ENCODE measurements at places on chromosomes 12 and 14.

GRCh38 chr12:27426743-27427487 lies 19.6 kb upstream of the SMCO2 start:
- DNase-seq = no peak

- DNase-seq = no peak
Observed at GRCh38 chr14:102688290-102688689, 89.0 kb upstream of the TRAF3 start.

DNA sequence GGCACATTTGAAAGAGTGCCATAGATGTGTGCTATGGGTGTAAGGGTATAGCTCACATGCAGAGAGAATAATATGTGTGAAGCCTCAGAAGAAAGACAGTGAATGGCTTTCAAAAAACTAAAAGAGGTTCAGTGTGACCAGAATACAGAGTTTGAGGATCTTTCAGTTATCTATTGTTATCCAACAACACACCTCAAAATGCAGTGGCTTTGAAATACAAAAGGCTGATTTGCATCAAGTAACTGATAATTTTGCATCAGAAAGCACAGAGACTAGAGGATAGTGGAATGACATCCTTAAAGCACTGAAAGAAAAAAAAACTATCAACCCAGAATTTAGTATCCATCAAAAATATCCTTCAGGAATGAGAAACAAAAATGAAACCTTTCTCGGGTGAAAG lies 131.6 kb upstream of the IGF1 start:
- no peak for DNase-seq

DNA sequence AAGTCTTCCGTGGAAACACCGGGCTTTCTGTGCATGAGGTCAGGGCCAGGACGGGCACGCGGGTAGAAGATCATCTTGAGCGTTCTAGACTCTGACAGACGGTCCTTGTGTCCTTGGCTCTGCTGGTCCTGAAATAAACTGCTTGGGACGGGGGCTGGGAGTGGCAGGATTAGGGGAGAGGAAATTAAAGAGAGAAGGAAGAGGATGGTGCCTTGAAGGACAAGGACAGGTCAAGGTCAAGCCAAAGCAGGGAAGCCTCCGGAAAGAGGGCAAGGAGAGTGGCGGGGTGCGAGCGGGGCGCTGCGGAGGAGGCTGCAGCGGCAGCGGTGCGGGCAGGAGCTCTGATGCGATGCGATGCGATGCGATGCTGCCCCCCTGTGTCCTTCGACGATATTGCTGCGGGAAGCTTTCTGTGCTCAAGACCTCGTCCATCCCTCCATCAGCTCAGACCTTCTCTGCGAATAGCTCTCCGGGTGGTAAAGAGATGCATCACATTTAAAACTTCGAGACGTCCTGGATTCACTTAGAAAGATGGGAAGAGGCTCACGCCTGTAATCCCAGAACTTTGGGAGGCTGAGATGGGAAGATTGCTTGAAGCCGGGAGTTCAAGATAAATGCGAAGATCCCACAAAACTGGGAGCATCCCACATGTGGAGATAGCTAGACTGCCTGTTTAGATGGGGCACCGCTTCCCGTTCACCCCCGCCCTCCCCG lies 110.1 kb upstream of the TMEM132D start:
- no peak for DNase-seq

DNA sequence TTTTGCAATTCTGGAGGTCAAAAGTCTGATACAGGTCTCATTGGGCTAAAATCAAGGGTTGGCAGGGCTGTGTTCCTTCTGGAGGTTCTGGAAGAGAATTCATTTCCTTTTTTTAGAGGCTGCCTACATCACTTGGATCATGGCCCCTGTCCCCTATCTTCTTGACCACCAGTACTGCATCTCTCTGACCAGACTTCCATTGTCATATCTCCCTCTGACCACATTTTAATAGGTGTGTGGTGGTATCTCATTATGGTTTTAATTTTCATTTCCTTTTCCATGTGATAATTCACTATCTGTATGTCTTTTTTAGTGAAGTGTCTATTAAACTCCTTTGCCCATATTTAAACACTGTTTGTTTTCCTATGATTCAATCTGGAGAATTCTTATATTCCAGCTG lies 215.2 kb upstream of the OTX2 start:
- no peak for DNase-seq

DNA sequence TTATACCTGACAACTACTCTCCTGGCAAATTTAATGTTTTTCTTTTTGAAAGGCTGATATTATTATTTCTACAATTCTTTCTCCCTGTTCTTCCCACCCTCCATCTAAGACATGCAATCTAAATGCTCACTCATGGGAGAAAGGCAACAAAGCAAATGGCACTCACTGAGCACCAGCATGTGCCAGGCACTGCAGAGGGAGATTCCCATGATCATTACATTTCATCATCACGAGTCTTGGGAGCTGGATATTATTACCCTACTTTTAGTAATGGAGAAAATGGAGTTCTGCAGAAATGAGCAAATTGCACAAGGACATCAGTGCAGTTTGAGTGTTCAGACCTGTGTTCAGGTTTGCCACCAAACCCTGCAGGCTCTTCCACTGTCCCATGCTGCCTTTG lies 27.9 kb downstream of the PPM1H start:
- no peak for DNase-seq

GRCh38 chr14:31380106-31380505 lies 40.2 kb downstream of the HEATR5A start:
- DNase-seq = no peak

- DNase-seq = no peak
Observed at GRCh38 chr12:102951841-102952240, 5.6 kb upstream of the ASCL1 start.

DNA sequence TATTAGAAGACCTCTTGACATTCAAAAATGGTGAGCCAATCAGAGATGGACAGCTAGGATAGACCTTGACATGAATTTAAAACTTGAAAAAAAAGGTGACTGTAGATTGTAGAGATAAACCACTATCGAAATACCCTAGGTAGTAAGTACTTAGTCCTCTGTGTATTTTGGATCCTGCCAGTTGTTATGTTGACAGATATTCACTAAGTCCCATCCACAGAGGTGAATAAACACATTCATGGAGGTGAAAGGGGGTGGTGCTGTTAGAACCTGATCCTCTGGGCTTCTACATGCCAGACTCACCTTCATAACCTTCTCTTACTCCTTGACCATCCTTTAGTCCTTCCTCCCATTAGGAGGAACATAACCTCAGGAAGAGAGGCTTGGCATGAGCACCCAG lies 72.3 kb downstream of the OTX2 start:
- no peak for DNase-seq

- DNase-seq = no peak
Observed at GRCh38 chr12:81078469-81079196, 754 bp downstream of the ACSS3 start.

- no peak for DNase-seq
Observed at GRCh38 chr14:95314609-95315008, 5.1 kb downstream of the CLMN start.

DNA sequence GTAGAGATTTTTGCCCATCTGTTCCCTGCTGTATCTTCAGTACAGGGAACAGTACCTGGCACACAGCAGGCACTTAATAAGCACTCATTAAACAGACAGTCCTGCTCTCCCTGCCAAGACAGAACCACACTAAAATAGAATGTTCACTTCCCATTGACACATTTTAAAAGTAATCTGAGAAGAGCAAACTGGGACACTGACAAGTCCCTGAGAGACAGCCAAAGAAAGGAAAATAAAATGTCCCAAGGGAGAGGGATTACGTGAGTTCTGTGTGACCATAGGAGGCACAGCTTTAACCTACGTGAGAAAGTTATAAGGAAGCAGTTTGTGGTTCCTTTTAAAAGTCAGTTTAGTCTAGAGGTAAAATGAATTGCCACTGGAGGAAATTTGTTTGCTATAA lies 43.9 kb upstream of the SYCP3 start:
- DNase-seq = no peak

- DNase-seq = no peak
Observed at GRCh38 chr12:1978078-1978862, 26.0 kb downstream of the DCP1B start.

DNA sequence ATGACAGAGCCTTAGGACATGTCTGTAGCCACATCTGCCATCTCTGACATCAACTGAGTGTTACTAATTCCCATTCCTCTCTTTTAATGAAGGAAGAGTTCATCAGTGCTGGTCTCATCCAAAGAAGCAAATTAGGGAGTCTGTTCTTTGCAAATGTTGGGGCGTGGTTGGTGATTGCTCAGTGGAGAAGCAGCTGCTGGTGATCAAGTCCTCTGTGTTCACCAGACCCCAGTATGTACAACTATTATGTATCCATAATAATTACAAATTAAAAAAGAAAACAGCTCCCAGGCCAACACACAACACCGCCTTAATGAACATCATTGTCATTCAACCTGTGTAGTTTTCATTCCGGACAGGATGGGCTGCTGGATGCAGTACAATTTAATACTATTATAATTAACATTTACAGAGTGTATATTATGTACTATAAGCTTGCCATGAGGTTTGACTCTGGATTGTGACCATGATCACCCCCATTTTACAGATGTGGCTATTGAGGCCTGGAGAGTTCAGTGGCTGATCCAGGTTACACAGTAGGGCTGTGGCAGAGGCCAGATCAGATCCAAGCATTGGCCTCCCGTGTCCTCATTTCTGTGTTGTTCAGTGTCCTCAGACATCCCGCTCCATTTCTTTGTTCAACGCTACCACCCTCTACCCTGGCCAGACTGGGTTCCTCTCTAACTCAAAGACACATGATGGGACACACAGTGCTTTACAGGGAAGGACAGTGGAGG lies 179.0 kb downstream of the CHST11 start:
- no peak for DNase-seq

- no peak for DNase-seq
Observed at GRCh38 chr12:108709697-108710096, 21.6 kb downstream of the CORO1C start.

GRCh38 chr14:29618323-29619067 lies 309.2 kb downstream of the PRKD1 start:
- no peak for DNase-seq

DNA sequence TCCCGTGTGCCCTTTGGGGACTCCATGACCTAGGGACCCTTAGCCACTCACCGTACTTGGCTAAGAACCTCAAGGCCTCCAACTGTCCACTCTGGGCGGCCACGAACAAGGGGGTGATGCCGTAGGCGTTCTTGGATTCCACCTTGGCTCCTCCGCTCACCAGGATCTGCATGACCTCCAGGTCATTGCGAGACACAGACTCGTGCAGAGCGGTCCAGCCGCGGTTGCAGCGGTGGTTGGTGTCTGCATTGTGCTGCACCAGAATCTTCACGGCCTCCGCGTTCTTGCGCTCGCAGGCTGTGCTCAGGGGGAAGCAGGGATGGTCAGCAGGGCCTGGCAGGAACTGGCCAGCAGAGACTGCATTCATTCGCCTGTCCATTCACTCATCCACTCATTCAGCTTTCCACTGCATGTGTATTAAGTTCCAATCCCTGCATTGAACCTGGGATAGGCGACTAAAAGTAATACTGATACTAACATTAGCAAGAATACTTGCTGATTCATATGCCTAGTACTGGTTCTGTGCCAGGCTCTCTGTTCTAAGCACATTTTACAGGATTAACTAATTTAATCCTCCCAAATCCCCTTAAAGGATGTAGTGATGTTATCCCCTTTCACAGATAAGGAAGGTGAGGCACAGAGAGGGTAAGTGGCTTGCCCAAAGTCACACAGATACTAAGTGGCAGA lies 23.9 kb downstream of the FAM181A start:
- no peak for DNase-seq

All from T1000 (cell line).